ENCODE measurements at places on chromosomes 2 and 18. TPM values are rescaled to one million over a fixed set of nuclear protein-coding genes. Genes with fewer than 3 reads are reported as not detected.

Gene TMEM17
- 2.5 TPM for total RNA-seq

Gene TMEM37
- total RNA-seq = 0.55 TPM

GRCh38 chr18:48539406-48540250 lies 797 bp downstream of the CTIF start:
- peak; percentile 79 for DNase-seq

GRCh38 chr18:74784752-74785151 lies 187.1 kb downstream of the ZNF407 start:
- no peak for DNase-seq

DNA sequence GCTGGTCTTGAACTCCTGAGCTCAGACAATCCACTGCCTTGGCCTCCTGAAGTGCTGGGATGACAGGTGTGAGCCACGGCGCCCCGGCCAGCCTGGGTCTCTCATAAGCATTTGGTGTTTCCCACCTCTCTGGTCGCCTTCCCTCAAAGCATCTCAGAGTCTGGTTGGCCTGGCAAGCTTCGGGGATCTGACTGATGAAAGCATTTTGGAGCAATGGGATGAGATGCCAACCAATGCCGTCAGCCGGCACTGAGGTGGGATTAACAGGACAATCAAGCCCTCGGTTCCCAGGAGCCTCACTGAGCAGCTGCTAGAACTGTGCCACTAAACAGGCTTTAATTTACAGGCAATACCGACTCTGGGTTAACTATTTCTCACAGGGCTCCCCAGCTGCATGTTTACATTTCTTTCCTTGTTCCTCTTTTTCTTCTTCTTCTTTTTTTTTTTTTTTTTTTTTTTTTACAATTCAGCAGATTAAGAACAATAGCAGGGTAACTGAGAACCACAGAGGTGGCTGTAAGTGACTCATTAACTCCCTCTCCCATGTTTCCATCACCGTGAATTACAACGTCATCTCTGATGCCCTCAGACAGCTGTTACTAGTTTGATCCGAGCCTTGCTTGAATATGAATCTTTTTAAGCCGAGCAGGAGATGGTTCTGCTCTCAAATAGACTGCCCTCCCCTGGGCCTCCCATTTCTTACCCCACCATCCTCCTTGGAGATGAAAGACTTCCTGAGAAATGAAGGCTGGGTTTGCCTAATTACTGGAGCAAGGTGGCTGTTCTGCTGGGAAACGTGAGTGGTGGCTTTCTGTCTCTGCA lies 37.9 kb downstream of the ODC1 start:
- no peak for DNase-seq

GRCh38 chr2:44524347-44524926 lies 162.7 kb downstream of the CAMKMT start:
- DNase-seq = no peak

Gene MARCO
- total RNA-seq = 15.7 TPM

DNA sequence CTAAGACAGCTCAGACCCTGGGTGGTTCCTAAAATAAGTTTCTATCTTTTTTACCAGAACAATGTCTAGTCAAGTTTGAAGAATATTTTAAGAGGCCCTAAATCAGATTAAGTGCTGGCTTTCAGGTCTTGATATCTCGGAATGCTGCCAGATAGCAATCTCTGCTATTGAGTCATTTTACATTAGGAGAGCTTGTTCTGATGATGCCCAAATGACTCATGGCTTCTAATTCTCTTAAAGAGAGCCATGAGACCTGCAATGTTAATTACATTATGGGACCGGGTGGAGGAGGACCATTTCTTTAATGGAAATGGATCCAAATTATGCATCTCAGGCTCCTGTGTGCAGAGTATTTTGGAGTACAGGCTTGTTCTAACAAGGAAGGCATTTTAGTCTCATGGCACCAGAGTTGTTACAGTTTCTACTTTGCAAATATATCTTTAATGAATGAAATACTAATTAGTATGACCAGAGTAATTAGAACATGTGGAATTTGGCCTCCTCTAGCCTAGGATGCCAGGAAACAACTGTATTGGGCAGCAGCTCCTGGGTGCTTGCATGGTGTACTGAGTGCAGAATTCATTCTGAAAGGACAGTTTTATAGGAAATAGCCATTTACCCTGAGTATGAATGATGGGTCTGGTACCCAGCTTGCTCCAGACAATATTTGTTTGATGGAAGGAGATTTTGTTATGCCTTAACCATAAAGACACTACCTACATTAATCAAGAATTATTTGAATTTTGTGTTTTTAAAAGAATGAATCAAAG lies 94.0 kb upstream of the SULT1C3 start:
- no peak for DNase-seq

DNA sequence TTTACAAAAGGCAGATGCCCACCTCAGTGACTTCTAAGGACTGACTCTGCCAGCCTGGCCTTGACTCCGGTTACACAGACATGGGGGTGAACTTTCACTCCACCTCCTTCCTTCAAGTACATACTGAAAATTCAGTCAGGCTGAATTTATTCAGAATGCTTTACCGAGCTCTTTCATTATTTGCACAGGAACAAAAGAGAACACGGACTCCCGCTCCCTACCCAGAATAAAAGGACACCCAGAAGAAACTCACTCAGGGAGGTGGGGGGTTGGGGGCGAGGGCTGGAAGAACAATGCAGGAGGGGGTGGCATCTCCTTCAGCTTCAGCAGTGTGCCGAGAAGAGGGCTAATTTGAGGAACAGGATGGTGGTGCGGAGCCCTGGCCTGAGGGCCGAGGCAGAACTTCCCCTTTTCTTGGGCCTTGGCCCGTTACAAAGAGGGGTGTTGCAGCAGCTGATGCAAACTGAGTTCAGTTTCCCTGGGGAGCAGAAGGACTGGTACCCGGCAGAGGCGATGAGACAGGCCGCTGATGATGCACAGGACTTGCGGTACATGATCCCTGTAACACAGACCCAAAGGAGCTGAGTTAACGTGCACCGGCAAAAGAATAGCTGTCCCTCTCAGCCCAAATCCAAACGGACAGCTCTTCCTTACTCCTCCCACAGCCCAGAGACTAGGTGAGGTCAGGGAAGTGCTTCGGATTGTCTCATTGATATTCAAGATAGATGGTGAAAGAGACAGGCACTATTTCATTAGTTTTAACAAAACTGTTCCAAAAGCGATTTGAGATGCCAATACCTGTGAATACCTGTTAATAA lies 24.1 kb downstream of the LYPD1 start:
- no peak for DNase-seq

GRCh38 chr2:143397884-143398614 lies 268.8 kb downstream of the ARHGAP15 start:
- no peak for DNase-seq

- no peak for DNase-seq
These were observed 110.2 kb downstream of the FIGN start for GRCh38 chr2:163625632-163626031.

DNA sequence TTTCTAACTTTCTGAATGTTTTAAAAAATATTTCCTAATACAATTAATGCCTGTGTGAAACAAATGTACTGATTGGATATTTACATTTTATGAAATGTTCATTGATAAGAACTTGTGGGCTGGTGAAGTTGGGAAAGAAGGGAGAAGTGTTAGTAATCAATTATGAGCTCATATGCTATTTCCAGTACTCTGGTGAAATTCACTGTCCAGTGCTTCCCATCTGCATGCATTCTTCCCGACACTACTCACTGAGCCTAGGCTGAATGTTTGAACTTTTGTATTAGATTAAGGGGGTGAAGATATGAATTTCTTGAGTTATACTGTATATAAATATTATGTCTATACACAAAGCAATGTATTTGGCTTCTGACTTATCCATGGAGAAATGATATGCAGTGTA lies 36.0 kb downstream of the SKA1 start:
- no peak for DNase-seq

Gene CRYBA2
- total RNA-seq = not detected

- no peak for DNase-seq
These were observed 71.0 kb upstream of the SRD5A2 start for GRCh38 chr2:31651736-31652135.

GRCh38 chr2:47254464-47254863 lies 99.4 kb upstream of the STPG4 start:
- no peak for DNase-seq

Gene CIB4
- total RNA-seq = not detected

- no peak for DNase-seq
These were observed 5.4 kb upstream of the CERKL start for GRCh38 chr2:181662287-181662686.

Gene LINC00305
- total RNA-seq = not detected

Gene MYL1
- total RNA-seq = not detected

Gene UGT1A6
- not detected for total RNA-seq

DNA sequence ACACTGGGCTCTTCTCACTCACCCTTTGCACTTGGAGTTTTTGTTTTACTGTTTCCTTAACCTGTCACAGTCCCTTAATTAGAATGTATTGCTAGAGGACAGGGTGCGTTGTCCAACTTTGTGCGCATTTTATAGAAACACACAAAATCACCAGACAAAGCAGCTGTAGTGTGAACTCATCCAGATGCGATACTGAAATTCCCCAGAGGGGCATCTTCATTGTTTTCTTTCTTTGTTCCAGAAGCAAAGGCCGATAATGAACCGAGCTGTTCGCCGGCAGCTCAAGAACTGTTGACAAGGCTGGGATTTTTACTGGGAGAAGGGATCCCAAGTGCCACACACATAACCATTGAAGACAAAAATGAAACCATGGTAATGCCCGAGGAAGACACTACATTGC lies 137.6 kb downstream of the WDSUB1 start:
- DNase-seq = no peak

Gene CD226
- 0.49 TPM for total RNA-seq

Gene DSC2
- total RNA-seq = 2.1 TPM

DNA sequence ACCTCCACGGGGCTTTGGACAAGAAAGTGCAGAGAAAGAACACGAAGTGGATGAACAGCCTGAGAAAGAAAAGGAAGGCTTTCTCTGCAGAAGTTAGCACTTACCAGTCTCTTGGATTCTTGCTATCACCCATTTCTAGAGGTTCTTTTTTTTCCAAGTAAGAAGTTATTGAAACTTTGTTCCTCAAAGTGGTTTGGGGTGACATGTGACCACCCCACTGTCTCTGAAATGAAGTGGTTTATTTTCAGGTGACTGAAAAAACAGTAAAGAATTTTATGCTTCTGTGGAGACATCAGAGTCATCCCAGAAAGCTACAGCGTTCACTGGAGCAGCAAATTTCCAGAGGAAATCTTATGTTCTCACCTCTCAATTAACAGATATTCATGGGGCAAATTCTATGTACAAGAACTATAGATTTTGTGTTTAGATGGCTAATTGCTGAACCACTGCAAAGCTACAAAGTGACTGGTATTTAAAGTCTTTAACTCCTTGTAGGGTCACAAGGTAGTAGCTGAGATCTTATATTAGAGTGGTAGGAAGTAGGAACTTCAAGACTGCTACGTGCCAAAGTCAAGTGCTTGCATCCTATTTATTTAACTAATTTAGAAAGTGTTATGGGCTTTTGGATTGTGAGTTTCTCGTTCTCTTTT lies 267.5 kb downstream of the TGIF1 start:
- DNase-seq = no peak

Gene SIX3
- total RNA-seq = not detected

Gene ADGRF3
- total RNA-seq = not detected

Gene PSME4
- total RNA-seq = 71.7 TPM

Gene TCF7L1
- 3.1 TPM for total RNA-seq

Data from sigmoid colon (tissue), 7 donors.